ENCODE measurements at places on chromosomes 16 and 17.

DNA sequence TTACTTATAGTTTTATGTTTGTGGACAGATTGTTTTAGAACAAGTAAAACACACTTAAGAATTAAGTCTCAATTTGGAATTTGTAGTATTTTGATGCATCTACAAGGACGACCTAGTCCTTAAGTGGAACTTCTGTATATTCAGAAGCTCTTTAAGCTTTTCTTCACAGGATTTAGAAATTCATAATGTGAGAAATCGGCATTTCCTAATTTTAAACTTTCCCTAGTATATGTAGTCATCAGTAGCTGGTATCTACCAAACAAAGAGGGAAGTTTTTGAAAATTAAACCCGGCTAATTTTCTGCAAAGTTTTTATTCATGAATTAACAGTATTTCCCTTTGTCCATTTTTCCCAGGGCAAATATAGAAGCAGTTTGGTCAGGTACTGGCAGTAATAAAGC lies 203.6 kb downstream of the CDRT15L2 start:
- DNase-seq = no peak

DNA sequence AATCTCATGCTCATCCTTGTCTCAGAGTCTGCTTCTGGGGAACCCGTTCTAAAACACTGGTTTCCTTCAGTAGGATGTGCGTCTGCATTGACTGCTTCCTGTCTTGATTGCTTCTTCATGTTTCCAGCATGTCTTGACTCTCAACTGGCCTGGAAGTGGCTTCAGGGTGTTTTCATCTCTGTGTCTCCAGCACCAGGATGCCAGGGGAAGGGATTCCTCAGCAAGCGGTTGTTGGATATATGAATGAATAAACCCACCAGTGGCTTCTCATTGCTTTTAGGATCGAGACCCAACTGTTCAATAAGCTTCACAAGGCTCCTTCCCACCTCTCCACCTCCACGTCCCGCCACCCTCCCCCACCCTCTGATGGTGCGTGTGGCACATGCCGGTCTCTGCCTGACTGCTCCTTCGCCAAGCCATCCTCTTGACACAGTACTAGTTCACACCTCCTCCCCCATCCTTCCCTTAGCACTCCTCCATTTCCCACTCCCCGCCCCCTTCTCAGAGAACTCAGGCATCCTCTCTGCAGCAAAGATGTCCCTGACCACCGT lies 14.1 kb upstream of the TNS4 start:
- DNase-seq = peak; percentile 46

DNA sequence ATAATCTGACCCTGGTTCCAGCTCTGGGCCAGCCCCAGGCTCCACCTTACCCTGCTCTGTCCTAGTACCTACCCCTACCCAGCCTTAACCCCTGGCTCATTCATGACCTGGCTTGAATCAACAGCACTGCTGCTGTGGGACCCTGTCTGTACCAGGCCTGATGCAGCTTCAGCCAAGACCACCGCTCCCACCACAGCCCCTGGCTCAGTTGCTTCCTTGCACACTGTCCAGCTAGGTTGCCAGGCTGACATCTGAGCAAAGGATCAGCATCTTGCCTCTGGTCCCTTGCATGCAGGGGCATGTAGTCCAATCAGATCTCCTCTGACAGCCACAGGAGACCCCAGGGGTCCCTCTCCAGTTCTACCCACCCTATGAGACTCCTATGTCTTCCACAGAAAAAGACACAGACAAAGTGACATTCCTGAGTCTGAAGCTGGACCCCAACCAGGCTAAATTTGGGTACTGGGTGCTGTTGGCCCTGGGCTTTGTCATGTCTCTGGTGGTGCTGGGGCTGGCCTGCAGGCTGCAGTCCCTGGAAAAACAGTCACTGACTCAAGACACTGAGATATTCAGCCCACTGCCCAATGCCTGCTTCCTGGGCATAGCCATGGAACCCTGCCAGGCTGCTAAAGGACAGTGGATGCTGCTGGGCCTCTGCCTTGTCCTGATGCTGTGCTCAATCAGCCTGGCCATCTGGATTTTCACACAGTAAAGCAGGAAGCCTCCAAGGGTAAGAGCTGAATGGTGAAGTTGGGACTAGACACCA lies 3.9 kb upstream of the KCNH6 start:
- DNase-seq = no peak

DNA sequence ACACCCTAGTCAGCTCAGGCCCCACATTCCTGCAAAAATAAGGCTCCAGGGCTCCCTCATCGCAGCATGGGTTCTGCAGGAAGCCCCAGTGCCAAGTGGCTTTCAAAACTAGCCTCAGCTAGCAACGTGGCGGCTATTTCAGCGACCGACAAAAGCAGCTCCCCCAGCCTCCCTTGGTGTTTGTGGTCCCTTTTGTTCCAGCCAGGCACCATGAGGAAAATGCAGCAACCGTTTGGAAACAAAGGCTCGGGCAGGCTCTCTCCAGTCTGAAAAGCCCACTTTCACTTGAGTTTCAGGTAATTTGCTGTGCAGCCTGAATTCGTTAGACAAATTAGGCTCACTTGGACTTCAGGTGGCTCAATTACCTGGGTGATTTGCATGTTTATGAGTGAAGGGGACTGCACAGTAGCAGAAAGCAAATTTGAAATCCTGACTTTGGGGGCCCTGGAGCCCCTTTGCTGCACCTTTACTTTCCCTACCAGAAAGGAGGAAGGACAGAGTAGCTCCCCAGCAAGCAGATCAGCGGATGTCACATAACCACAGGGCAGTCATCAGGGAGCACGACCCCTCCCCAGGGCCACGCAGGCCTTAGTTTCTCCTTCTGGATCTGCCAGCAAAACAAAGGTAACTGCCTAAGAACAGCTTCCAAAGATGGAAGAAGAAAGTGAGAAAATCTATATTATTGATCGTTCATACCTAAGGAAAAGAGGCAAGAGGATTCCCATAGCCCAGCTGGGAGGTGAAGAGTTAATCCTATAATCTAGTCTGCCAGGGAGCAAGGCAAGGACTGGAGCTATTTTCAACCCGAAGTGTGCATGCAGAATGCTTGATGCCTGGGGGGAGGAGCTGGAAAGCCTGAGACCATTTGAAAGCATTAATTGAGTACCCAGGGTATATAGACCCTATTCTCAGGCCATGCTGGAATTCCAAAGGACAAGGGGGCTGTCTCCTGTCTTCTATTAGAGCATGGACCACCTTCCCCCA lies 143.1 kb upstream of the SDK2 start:
- DNase-seq = no peak

GRCh38 chr16:10667239-10667638 lies 27.5 kb downstream of the TEKT5 start:
- no peak for DNase-seq

DNA sequence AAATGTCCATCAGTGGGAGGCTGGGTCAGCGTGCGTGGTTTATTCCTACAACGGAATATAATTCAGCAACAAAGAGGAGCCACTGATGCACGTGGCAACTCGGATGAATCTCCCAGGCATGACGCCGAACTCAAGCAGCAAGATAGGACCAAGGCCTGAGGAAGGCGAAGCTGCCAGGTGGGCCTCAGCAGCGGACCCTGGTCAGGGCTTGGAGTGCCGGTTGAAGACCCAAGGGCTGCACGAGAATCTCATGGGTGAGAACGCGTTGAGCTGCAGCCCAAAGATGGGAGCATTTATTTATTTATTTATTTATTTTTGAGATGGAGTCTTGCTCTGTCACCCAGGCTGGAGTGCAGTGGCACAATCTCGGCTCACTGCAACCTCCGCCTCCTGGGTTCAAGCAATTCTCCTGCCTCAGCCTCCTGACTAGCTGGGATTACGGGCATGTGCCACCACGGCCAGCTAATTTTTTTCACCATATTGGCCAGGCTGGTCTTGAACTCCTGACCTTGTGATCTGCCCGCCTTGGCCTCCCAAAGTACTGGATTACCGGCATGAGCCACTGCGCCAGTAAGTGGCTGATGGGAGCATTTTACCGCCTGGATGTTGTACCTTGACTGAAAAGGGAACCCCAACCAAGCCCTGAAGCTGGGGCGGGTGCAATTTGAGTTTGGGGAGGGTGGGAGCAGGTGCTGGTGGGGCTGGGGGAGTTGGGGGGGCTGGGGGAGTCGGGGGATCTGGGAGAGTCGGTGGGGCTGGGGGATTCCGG lies 18.1 kb upstream of the BAHCC1 start:
- no peak for DNase-seq

GRCh38 chr16:3974751-3975150 lies 94.2 kb upstream of the CREBBP start:
- no peak for DNase-seq

DNA sequence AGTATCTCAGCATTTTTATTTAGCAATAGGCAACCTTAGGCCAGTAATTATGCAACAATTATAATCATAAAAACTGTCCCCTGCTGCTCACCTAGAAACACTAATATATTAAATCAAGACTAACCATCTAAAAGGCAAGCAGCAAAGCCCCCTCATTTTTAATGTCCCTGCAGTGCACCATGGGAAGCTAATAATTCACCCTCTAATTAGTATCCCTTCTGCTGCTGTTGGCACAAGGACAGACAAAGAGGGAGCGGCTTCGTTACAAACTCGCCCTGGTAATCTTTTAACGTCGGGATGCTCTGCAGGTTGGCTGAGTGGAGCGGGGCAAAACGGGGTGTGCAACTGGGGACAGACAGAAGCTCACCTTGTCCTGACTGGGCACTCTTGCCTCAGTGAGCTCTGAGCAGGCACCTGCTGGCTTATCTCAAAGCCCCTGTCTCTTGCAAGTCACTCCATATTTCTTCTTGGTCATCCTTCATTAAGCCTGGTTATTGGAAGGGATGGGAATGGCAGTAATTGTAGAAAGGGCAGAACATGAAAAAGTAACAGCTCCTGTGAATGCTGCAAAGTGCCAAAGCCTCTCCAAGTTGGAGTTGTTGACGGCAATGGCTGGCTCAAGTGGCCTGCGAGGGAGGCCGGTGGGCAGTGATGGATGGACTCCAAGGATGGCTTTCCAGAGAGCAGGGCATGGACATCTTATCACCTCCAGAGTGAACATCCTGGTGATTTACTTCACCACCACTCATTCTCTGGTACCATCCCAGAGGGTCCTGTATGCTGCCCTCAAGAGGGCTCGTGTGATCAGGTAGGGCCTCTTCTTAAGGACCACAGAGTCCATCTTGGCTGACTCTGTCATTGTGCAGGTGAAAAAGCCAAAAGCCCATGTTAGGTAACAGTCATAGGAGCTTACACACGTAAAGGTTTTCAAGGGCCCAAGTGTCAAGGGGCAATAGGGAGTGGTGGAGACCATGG lies 219.6 kb upstream of the N4BP1 start:
- DNase-seq = no peak

- DNase-seq = no peak
These were observed 1.9 kb upstream of the RBFOX1 start for GRCh38 chr16:7330709-7331108.

- DNase-seq = no peak
These were observed 2.3 kb upstream of the KRT15 start for GRCh38 chr17:41520821-41521521.

DNA sequence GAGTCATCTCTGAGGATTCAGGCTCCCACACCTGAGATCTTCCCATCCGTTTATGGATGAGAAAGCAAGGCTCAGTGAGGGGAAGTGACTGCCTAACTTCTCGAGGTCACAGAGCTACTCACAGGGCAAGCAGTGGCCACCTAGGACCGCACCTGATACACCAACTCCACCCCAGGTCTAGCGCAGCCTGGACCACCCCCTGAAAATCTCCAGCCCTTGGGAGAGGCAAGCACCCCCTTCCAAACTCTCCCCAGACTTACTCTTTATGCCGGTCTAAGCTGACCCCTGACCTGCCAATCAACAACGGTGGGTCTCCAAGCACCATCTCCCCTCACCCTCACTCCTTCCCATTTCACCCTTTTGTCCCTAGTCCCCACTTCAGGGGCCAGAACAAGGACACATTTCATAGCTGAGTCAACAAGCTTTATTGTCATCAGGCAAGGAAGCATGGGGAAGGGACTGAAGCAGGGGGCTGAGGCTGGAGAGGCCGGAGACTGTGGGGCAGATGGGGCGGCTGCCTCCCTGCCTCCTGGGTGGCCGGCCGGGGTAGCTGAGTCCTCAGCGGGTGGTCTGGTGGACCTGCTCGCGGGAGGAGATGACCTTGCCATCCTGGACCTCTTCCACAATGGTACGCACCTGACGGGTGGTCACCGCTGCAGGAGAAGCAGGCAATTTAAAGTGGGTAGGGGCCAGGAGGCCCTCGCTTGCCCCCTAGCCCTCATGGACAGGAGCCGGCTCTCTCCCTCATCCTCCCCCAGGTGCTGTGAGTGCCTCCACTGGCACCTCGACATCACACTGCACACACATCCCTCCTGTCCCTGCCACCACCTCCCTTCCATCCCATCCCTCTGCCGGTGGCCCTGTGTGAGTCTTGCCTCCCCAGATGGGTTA lies 5.1 kb downstream of the KRT17 start:
- DNase-seq = no peak

- no peak for DNase-seq
These were observed 265.3 kb downstream of the CEP112 start for GRCh38 chr17:65926599-65926998.

GRCh38 chr17:3026856-3027751 lies 36.3 kb downstream of the OR1D5 start:
- no peak for DNase-seq

- no peak for DNase-seq
These were observed 8.4 kb downstream of the SRCIN1 start for GRCh38 chr17:38597375-38597774.

GRCh38 chr16:87690911-87691685 lies 74.7 kb downstream of the KLHDC4 start:
- DNase-seq = no peak

GRCh38 chr17:55238931-55239297 lies 25.8 kb upstream of the HLF start:
- DNase-seq = no peak

GRCh38 chr16:57225978-57226377 lies 19.1 kb upstream of the ARL2BP start:
- no peak for DNase-seq

- DNase-seq = no peak
These were observed 43.7 kb upstream of the GSG1L start for GRCh38 chr16:28107232-28107631.

GRCh38 chr17:2263183-2264066 lies 40.2 kb downstream of the SMG6 start:
- no peak for DNase-seq

GRCh38 chr16:15974057-15974456 lies 24.6 kb downstream of the ABCC1 start:
- no peak for DNase-seq

- no peak for DNase-seq
These were observed 25.3 kb upstream of the KSR1 start for GRCh38 chr17:27430882-27431491.

- no peak for DNase-seq
These were observed 36.4 kb downstream of the HSD17B2 start for GRCh38 chr16:82071421-82071820.

- DNase-seq = peak; percentile 44
These were observed 317.0 kb downstream of the MAF start for GRCh38 chr16:79283578-79283977.

Data from stimulated activated CD4-positive, alpha-beta T cell treated with anti-CD3 and anti-CD28 coated beads, Interleukin-1b, Interleukin-23, amount 100 ng/mL, for 48 hours (primary cell).